ENCODE measurements at places on chromosomes 7 and 10. TPM values are rescaled to one million over a fixed set of nuclear protein-coding genes. Genes with fewer than 3 reads are reported as not detected.
A peak's percentile ranks its signal among the peaks of the same experiment; 100 is the strongest.

GRCh38 chr7:116829493-116829892 is 32.9 kb upstream of the CAPZA2 start:
- no peak overlapping the region for H3K27ac ChIP-seq
- H3K27me3 ChIP-seq = no peaks in the 10 kb centered on the region
- H3K4me1 ChIP-seq = no peaks in the 10 kb centered on the region

CCL26 gene
- not detected for polyA plus RNA-seq

- no peaks in the 10 kb centered on the region for H3K36me3 ChIP-seq
- H3K27ac ChIP-seq = no peak overlapping the region
- H3K4me1 ChIP-seq = no peaks in the 10 kb centered on the region
- H3K4me3 ChIP-seq = no peak overlapping the region
- H3K27me3 ChIP-seq = no peaks in the 10 kb centered on the region
Measured at GRCh38 chr7:18939771-18940592, 177.5 kb downstream of the TWIST1 start.

DNA sequence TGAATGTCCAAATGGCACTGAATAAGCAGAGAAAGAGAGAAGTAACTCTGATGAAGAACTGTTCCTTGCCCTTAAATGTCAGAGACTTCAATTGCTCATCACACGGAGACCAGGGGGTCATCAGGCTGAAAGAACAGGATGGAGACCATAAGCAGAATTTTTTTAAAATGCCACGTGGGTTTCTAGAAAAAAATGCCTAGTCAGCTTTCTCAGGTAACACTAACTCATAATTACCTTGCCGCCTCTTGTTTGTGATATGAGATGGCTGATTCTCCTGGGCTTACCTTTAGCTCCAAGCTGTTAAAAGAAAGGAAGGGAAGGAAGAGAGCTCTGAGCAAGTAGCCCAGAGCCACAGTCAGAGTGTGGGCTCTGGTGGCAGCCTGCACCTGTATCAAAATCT is 372.0 kb downstream of the GPAM start:
- no peaks in the 10 kb centered on the region for H3K27me3 ChIP-seq
- H3K4me3 ChIP-seq = no peak overlapping the region
- H3K27ac ChIP-seq = no peak overlapping the region
- no peaks in the 10 kb centered on the region for H3K36me3 ChIP-seq

GRCh38 chr10:87092861-87093631 is 1.6 kb downstream of the GLUD1 start:
- peak overlapping the region; percentile 63 for H3K4me3 ChIP-seq
- no peaks in the 10 kb centered on the region for H3K27me3 ChIP-seq
- H3K27ac ChIP-seq = peak overlapping the region; percentile 86
- DNase-seq = peak; percentile 25
- H3K36me3 ChIP-seq = no peaks in the 10 kb centered on the region

DNA sequence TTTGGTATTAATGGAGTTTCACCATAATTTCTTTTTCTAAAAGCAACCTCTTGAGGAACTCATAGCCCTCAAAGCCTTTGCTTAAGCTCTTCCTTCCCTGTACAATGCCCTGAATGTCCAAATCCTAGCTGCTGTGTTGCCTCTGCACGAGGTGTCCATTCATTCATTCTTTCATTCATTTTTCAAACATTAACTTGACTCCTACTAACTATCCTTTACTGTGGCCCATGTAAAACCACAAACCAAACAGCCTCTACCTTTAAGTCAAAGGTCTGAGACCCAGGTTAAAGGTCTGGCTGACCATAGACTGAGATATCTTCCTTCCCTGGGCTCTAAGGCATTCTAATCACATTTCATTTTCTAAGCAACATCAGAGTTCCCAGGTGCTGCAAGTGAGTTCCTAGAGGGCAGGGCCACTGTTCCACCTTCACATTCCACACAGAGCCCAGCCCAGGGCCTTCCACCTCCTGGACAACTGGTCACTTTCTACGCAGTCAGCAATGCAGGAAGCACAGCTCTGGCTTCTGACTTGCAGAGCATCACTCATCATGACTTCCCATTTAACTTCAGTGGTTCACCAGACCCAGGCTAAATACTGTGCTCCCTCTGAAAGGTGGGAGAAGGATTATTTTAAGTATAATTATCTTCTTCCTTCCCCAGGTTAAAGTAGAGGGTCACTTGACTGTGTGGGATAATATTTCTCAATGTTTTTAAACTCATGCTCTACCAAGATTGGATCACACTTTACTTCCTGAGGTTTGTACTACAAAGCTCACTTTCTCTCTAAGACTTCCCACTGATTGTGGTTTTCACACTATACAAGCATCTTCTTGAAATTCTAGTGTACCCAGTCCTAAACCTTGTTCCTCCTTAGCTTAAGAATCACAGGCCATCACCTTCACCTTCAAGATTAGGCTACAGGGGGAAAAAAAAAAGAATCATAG is 19.1 kb downstream of the ATXN7L1 start:
- no peak overlapping the region for H3K27ac ChIP-seq
- H3K4me1 ChIP-seq = peaks cover 34% of the 10 kb centered on the region
- no peaks in the 10 kb centered on the region for H3K36me3 ChIP-seq
- H3K4me3 ChIP-seq = no peak overlapping the region
- no peaks in the 10 kb centered on the region for H3K27me3 ChIP-seq

- H3K36me3 ChIP-seq = no peaks in the 10 kb centered on the region
- no peak for DNase-seq
- H3K27ac ChIP-seq = no peak overlapping the region
- no peaks in the 10 kb centered on the region for H3K4me1 ChIP-seq
- no peak overlapping the region for H3K4me3 ChIP-seq
Measured at GRCh38 chr10:48504141-48504885, 100.6 kb downstream of the ARHGAP22 start.

DNA sequence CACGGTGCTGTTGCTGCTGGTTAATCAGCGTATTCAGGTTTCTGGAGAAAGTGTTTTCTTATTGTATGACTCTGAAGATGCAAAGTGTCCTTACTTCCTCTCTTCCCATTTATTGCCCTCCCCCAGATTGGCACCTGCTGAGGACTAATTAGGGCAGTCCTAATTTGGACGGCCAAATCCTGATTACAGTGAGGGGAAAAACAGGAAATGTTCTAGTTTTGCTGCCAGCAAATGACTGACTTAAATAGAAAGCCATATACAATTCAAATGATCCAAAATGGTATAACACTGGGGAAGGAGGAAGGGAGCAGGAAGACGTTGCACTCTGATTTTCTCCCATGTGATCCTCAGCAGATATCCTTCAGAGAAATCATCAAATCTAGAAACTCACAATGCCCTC is 222.4 kb upstream of the LRGUK start:
- H3K4me3 ChIP-seq = no peak overlapping the region
- H3K27ac ChIP-seq = no peak overlapping the region
- no peaks in the 10 kb centered on the region for H3K27me3 ChIP-seq
- no peak for DNase-seq

DNA sequence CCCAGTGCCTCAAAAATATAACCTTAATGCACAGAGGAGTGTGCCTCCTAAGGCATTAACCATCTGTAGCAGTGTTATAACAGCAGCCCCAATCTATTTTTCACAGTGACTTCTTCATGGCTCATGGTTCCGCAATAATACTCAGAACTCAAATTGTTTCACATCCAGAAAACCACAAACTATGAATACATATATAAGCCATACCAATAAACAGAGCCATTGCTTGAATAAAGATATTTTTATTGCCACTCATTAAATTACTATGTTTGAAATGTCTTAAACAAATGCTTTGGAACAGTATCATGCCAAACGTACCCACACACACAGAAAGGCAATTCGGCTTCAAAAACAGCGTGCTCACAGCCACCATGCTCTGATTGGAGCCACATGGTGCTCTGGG is 629.3 kb upstream of the NRP1 start:
- no peak overlapping the region for H3K4me3 ChIP-seq
- no peaks in the 10 kb centered on the region for H3K36me3 ChIP-seq
- no peaks in the 10 kb centered on the region for H3K27me3 ChIP-seq
- DNase-seq = no peak
- no peaks in the 10 kb centered on the region for H3K4me1 ChIP-seq
- no peak overlapping the region for H3K27ac ChIP-seq

GRCh38 chr10:105017116-105017515 is 376.0 kb downstream of the SORCS3 start:
- DNase-seq = no peak
- no peaks in the 10 kb centered on the region for H3K27me3 ChIP-seq
- no peak overlapping the region for H3K4me3 ChIP-seq

- H3K4me1 ChIP-seq = no peaks in the 10 kb centered on the region
- H3K36me3 ChIP-seq = no peaks in the 10 kb centered on the region
- H3K4me3 ChIP-seq = no peak overlapping the region
- H3K27ac ChIP-seq = no peak overlapping the region
- H3K27me3 ChIP-seq = no peaks in the 10 kb centered on the region
- DNase-seq = no peak
Measured at GRCh38 chr10:107083388-107084009, 81.0 kb downstream of the SORCS1 start.

GRCh38 chr7:74297516-74298233 is 8.5 kb downstream of the CLIP2 start:
- H3K27ac ChIP-seq = no peak overlapping the region
- H3K4me1 ChIP-seq = no peaks in the 10 kb centered on the region
- H3K36me3 ChIP-seq = no peaks in the 10 kb centered on the region
- no peak overlapping the region for H3K4me3 ChIP-seq

- H3K27ac ChIP-seq = no peak overlapping the region
- no peak overlapping the region for H3K4me3 ChIP-seq
- DNase-seq = no peak
Measured at GRCh38 chr7:480531-481218, 39.0 kb downstream of the PDGFA start.

DNA sequence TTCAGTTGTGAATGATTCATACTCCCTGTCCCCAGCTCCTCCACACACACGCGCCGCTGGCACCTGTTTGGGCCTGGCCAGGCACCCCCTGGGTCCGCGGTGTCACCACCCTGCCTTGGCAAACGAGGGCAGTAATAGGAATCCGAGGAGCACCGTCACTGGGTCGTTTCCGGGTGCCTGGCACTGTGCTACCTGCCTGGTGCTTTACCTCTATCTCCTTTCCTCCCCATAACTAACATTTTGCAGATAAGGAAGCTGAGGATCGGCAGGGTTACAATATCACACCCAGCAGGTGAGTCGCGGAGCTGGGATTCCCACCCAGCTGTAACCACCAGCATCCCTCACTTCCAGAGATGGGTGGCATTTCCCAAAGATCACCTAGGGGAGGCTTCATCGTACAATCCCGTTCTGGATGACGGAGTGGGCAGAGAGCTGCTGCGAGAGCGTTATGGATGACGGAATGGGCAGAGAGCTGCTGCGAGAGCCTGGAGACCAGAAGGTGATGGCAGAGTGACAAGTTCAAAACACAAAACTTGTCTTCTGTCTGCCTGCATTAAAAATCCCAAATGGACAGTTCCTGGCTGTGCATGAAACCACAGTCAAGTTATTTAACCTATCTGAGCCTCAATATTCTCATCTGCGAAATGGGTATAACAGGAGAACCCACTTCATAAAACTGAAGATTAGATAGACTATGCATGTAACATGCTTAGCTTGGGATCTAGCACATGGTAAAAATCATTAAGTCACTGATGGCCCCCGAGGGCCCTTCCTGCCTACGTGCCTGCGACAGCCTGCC is 1.1 kb upstream of the HSPA12A start:
- no peaks in the 10 kb centered on the region for H3K36me3 ChIP-seq
- no peak for DNase-seq

RET gene
- not detected for polyA plus RNA-seq
